ENCODE measurements at places on chromosomes 7 and 10. TPM values are rescaled to one million over a fixed set of nuclear protein-coding genes. Genes with fewer than 3 reads are reported as not detected.
A peak's percentile ranks its signal among the peaks of the same experiment; 100 is the strongest.

DNA sequence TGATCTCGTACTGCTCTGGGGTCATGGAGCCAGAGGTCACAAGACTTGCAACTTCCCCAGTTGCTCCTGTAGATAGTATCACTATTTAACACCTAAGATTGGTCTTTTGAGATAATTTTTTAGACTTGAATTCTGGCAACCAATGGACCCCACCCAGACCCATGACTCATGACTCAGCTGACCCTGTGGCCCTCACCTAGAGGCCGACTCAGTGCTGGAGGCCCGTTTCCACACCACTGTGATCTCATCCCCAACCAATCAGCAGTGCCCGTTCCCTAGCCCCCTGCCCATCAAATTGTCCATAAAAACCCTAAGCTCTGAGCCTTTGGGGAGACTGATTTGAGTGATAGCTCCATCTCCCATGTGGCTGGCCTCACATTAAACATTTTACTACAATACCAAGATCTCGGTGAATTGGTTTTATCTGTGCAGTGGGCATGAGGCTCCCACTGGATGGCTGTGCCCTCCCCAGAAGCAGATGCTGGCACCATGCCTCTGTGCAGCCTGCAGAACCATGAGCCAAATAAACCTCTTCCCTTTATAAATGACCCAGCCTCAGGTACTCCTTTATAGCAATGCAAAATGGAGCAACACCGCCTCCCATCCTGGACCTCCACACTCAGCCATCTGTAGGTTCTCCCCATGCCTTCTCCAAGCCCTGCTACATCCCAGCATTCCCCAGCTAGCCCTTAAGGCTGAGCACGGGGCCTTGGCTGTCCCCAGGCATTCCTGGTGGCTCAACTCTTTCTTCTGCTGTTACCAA is 98.8 kb downstream of the PRKAG2 start:
- H3K36me3 ChIP-seq = peaks cover 14% of the 10 kb centered on the region
- H3K4me3 ChIP-seq = no peak overlapping the region
- DNase-seq = no peak
- no peaks in the 10 kb centered on the region for H3K27me3 ChIP-seq
- no peak overlapping the region for H3K27ac ChIP-seq
- H3K4me1 ChIP-seq = peaks cover 14% of the 10 kb centered on the region

DNA sequence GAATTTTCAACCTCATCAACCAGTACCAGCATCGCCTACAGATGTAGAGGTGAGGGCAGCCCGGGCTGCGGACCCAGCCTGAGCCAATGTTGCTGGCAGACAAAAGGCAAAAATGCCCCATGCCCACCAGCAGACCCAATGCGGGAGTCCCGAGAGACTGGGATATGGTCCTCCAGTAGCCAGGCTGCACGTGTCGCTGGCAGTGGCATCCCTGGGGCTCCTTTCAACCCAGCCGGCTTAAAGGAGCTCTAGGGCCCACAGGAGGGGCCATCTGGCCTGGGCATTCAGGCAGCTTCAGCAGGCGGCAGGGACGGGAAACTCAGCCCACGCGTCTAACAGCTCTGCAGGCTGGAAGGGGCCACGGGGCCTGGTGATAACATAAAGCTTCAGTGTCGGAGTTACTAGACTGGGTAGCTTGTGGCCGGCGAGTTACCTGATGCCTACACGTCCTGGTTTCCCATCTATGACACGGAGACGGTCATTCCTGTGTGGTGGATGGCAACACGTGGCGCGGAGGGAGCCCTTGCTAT is 70.7 kb downstream of the PROSER2 start:
- no peaks in the 10 kb centered on the region for H3K27me3 ChIP-seq
- H3K36me3 ChIP-seq = no peaks in the 10 kb centered on the region
- H3K4me1 ChIP-seq = no peaks in the 10 kb centered on the region
- H3K27ac ChIP-seq = no peak overlapping the region
- DNase-seq = no peak

DNA sequence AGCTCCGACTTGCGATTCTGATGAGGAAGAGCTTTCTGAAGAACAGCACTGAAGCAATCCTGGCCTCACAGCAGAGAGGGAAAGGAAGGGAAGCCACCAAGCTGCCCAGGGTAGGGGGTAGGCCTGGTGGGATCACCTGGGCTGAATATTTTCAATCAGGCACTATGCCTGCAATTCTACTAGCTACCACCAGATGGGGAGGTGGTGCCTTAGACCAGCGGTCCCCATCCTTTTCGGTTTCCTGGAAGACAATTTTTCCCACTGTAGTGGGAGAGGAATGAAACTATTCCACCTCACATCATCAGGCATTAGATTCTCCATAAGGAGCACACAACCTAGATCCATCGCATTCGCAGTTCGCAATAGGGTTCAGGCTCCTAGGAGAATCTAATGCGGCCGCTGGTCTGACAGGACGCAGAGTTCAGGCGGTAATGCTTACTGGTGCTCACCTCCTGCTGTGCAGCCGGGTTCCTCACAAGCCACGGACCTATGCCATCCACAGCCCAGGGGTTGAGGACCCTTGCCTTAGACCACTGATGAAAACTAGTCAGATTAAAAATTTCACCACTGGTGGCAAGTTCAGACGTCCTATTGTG is 2.7 kb downstream of the LRRC20 start:
- no peak overlapping the region for H3K4me3 ChIP-seq
- peaks cover 8% of the 10 kb centered on the region for H3K36me3 ChIP-seq
- peaks cover 26% of the 10 kb centered on the region for H3K4me1 ChIP-seq
- no peaks in the 10 kb centered on the region for H3K27me3 ChIP-seq
- no peak for DNase-seq
- no peak overlapping the region for H3K27ac ChIP-seq

DNA sequence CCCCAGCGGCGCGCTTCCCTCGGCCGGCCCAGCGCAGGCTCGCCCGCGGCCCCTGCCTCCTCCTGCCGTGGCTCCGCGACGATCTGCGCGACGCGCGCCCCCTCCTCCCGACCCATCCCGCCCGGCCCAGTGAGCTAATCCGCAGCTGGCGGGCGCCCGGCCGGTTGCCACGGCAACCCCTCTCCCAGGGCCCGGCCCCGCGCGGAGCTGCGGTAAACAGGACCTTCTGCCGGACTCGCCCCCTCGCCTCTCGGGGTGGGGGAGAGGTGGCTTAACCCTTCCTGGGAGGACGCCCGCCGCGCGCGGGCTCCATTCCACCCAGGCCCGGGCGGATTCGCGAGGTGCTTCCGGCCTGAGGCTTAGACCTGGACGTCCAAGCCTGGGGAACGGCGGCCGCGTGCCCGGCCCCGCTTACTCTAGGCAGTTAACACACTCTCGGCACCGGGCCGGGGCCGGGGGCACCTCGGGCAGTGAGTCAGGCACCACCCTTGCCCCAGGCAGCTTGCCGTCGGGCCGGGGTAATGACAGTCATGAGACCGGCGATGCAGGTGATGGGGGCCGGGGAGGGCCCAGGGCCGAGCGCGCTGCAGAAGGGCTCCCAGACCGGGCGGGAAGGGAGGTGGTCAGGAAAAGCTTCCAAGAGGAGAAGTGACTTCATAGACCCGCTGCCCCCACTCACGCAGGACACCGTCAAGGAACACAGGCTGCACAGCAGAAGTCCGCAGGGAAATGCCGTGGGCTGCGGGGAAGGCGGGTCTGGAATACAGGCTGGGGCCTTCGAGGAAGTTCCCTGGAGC is at the start of gene DENND2A:
Gene DENND2A (minus strand): TSS at position 87 of the 797 bp plus-strand sequence. CDS start 38,416 bp downstream, outside the sequence.
- peak within 1 kb of the TSS; percentile 83 for H3K4me3 ChIP-seq
- no peaks in the 10 kb centered on the region for H3K36me3 ChIP-seq
- peak within 1 kb of the TSS; percentile 93 for H3K27ac ChIP-seq
- DNase-seq = peak; percentile 78
- H3K27me3 ChIP-seq = no peaks in the 10 kb centered on the region

GRCh38 chr10:12337453-12338372 is 11.6 kb upstream of the CAMK1D start:
- peaks cover 6% of the 10 kb centered on the region for H3K4me1 ChIP-seq
- no peaks in the 10 kb centered on the region for H3K36me3 ChIP-seq
- peak; percentile 32 for DNase-seq
- no peak overlapping the region for H3K4me3 ChIP-seq
- no peaks in the 10 kb centered on the region for H3K27me3 ChIP-seq

GRCh38 chr7:92020636-92021035 is 80.0 kb downstream of the AKAP9 start:
- no peak overlapping the region for H3K27ac ChIP-seq
- no peaks in the 10 kb centered on the region for H3K27me3 ChIP-seq
- no peaks in the 10 kb centered on the region for H3K4me1 ChIP-seq
- DNase-seq = no peak
- H3K4me3 ChIP-seq = no peak overlapping the region
- peaks cover 10% of the 10 kb centered on the region for H3K36me3 ChIP-seq

DNA sequence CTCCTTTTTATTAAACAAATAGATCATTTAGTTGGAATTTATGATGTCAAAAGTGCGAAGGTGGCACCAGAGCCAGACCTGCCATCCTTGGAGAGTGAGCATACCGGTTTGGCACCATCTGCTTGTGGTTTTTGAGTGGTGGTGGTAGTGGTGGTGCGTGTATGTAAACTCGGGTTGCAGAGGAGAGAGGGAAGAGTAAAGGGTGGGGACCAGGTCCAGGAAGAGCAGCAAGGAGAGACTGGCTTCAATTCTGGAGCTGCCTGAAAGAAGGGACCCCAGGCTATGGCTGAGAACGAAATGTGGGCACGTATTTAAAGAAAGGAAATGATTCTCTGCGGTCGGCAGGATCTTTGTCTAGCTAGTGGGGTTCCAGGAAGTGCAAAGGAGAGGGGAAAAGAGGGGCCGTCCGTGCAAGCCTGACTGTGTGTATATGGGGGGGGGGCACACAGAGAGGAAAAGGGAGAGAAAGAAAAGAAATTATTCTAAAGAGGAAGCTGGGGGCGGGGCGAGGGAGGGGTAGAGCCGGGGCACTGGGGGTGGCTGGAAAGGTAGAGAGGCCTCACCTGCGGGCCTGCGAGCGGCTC is 448 bp upstream of the GOLGA7B start:
- H3K36me3 ChIP-seq = no peaks in the 10 kb centered on the region
- DNase-seq = no peak
- peaks cover 47% of the 10 kb centered on the region for H3K4me1 ChIP-seq
- no peaks in the 10 kb centered on the region for H3K27me3 ChIP-seq

DNA sequence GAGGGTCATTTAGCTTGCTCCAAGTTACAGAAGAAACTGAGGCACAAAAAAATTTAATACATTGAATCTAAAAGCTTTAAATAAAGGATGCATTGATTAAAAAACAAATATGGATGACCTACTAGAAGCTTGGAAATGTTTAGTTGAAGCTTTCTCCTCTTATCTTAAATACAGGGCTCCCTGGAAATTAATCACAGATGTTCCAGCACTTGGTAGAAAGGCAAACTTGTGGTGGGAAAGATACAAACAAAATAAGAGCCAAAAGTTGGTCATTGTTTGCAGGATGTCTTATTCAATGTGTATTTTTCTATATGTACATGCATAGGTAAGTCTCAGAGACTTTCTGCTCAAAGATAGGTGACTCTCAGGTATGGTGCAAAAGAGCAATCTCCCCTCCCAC is 40.7 kb upstream of the LYZL1 start:
- no peaks in the 10 kb centered on the region for H3K27me3 ChIP-seq
- peaks cover 13% of the 10 kb centered on the region for H3K4me1 ChIP-seq
- no peaks in the 10 kb centered on the region for H3K36me3 ChIP-seq
- no peak overlapping the region for H3K4me3 ChIP-seq
- no peak for DNase-seq
- H3K27ac ChIP-seq = no peak overlapping the region

GRCh38 chr10:3133948-3134347 is 38.6 kb downstream of the PITRM1 start:
- no peaks in the 10 kb centered on the region for H3K27me3 ChIP-seq
- H3K27ac ChIP-seq = no peak overlapping the region
- no peak for DNase-seq
- H3K36me3 ChIP-seq = peaks cover 78% of the 10 kb centered on the region
- H3K4me3 ChIP-seq = no peak overlapping the region

Gene RPP30
- polyA plus RNA-seq = 52.1 TPM

DNA sequence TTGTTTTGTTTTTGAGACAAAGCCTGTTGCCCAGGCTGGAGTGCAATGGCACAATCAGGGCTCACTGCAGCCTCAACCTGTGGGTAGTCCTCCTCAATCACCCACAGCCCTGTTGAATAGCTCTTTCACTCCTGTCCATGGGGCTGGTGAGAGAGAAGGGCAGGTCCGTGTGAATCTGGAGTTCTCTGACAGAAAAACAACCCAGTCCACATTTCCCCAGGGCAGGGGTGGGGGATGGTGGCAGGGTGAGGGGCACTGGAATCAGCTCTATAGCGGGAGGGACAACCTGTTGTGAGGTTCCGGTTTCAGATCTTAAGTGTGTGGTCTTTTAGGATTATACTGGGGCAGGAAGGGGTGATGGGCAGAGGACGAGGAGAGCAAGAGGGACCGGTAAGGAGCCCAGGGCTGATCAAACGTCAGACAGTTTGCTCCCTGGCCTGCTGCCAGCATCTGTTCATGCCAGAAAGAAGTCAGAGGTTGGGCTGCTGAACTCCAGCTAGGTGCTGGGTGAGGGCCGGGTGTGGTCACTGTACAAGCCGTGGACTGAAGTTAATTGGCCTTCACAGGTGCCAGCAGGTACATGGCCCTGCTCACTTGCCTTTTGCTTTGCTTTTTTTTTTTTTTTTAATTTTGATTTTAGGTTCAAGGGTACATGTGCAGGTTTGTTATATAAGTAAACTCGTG is 33.2 kb upstream of the MKRN1 start:
- H3K27ac ChIP-seq = no peak overlapping the region
- H3K4me3 ChIP-seq = no peak overlapping the region
- no peaks in the 10 kb centered on the region for H3K27me3 ChIP-seq
- H3K4me1 ChIP-seq = peaks cover under 1% of the 10 kb centered on the region
- H3K36me3 ChIP-seq = peaks cover 9% of the 10 kb centered on the region

Gene OR2A1
- polyA plus RNA-seq = 0.13 TPM

DNA sequence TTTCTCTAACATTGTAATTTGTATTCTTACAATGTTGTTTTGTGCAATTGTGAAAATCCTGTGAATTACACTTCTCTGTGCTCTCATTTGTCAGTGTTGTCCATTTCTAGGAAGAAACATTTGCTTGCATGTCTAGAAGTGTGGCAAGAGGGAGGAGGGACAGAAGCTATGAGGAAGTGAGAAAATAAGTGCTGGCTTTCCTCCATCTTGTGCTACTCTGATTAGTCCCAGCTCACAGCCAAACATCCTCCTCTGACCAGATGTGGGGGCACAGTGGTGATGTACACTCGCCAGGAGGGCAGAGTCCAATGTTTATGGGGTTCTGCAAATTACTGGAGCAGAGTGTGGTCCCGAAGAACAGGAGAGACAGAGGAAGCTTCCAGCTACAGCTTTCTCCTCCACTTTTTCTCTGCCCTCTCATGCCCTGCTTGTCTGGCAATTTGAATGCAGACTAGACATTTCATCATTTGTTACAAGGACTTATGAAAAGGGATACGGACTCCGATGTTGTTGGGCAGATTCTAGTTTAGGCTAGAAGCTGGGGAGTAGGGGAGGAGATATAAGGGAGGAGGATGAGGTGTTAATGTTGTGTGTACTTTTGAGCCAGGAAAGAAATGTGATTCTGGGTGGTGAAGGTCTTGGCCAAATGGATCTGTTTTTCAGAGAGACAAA is 131.0 kb upstream of the C1GALT1 start:
- H3K27ac ChIP-seq = no peak overlapping the region
- H3K4me3 ChIP-seq = no peak overlapping the region

Gene ADARB2
- polyA plus RNA-seq = 11.1 TPM
